ENCODE measurements at places on chromosomes 3 and 15.

GRCh38 chr3:52670621-52671521 is 14.8 kb downstream of the PBRM1 start:
- no peak for DNase-seq

GRCh38 chr3:183099026-183099837 is at the start of gene MCCC1:
Gene MCCC1 (minus strand): TSS chr3:183099496. CDS start chr3:183099440, 56 bp downstream.
- peak; percentile 41 for DNase-seq

- no peak for DNase-seq
Measured at GRCh38 chr3:157073810-157074209, 86.1 kb downstream of the CCNL1 start.

DNA sequence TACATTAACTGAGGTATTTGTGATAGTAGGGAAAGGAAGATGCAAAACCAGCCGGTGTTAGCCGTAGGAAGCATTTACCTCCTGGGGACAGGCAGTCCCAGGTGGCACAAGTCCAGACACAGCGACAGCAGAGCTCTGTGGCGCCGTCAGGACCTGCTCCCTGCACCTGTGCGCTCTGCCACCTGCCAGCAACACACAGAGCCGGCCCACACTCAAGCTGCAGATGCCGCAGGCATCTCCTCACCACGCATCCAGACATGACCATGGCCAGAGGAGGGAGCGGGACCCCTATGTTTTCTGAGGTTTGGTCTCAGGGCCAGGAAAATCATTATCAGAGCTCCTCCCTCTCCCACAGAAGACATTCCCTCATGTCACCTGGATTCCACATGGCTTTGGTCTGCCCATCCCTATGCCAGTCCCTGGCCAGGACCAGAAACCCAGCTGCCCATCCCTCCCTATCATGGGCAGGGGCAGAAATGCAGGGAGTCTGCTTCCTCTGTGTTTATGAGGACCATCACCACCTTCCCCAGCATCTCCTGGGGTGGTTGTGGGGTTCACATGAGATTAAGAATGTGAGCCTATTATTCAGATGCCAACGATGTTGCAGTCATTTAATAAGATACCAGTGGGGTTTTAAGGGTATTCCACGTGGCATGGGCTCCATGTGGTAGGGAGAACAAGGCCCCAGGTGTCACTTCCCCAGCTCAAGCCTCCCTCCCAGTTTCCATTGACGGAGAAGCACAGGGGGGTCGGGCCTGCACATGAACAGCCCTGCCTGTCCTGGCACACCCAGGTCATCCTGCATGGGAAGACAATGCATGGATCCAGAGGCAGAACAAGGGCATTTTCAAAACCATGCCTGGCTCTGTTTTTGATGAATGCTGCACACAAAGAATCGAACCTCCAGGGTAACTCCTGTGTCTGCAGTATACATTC is 251.1 kb downstream of the OCA2 start:
- DNase-seq = no peak

- no peak for DNase-seq
Measured at GRCh38 chr15:101620671-101621070, 31.5 kb downstream of the TM2D3 start.

GRCh38 chr3:71713041-71713440 is 12.2 kb downstream of the EIF4E3 start:
- no peak for DNase-seq

GRCh38 chr3:152196782-152197181 is 71.9 kb upstream of the MBNL1 start:
- DNase-seq = no peak

DNA sequence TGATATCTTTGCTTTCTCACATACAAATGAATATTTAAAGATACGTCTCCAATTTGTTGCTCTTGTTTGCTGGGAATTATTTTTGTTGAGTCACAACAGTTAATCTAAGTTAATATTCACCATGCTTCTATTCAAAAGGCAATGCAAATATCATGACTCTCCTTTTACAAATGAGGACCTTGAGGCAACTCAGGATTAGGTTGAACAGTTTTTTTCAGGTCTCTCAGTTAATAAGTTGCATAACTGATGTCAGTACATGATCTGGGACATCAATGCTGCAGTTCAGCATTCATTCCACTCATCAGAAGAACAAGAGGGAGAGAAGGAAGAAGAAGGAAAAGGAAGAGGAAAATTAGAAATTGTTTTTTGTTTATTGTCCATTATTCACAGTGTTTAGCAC is 781 bp upstream of the NAALADL2 start:
- no peak for DNase-seq

DNA sequence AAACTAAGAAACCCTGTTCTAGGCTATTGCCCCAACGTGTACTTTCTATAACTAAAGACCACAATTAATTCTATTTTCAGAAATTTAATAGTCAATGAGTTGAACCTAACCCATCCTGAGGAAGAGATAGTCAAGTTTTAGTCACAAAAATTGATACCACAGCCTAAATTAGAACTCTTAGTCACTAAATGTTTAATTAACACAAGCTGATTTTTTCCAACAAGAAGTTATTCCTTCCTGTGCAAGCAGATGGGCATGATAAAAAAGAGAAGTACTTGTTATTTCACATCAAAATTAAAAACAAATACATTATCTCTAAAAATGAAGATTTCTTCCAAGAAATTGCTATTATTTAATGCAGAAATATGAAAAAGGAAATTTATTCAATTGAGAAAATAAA is 38.4 kb upstream of the TERB2 start:
- DNase-seq = no peak

- DNase-seq = no peak
Measured at GRCh38 chr15:87767516-87767915, 489.0 kb downstream of the NTRK3 start.

DNA sequence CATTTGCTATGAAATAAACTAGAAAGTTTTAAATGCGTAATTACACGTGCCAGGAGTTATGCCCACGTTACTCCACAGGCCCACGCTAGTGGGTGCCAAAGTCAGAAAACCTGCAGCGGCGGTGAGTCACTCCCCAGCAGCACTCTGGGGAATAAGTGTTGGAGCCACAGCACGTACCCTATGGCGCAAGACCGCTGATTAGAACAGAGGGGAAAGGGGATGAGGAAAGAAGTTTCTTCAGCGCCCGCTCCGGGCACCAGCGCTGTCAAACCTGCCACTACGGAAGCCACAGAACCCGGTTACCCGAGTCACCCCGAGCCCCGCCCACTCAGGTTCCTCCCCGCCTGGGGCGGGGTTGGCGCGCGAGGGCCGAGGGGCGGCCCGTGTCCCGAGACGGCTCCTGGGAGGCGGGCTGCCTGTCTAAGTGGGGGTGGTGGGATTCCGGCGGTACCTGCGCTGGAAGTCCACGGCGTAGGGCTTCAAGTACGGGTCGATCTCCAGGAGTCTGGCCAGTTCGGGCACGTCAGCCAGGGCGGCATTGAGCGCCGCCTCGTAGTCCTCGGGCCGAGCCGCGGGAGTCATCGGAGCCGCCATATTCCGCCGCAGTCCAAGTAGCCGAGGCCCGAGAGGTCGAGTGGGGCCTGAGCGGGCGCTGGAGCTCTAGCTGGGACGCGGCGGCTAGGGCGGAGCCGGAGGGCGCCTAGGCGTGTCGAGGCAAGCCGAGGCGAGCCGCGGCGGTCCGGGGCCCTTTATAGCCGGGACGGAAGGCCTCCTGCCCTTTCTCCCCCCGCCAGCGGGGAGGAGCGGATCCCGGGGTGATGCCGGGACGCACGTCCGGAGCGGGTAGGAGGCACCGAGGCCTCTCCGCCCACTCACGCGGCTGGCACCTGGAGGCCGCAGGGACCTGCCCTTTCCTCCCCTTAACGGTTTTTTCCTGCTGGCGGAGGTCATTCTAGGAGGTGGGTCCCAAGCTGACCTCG is at the start of gene GBE1:
TSS of gene GBE1 (minus strand) at position 722 of the 980 bp plus-strand sequence. CDS start at position 594, 128 bp downstream.
- no peak for DNase-seq

- no peak for DNase-seq
Measured at GRCh38 chr15:61028427-61028826, 200.7 kb downstream of the RORA start.

DNA sequence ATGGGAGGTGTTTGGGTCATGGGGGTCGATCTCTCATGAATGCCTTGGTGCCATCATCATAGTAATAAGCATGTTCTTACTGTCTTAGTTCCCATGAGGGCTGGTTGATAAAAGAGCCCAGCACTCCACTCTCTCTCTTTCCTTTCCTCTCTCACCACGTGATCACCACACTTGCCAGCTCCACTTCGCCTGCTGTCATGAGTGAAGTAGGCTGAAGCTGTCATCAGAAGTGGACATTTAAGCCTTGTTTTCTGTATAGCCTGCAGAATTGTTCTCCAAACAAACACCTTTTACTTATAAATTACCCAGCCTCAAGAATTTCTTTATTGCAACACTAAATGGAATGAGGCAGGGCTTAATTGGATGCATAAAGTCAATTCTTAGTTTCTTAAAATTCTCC is 6.1 kb downstream of the OR5H1 start:
- DNase-seq = no peak

DNA sequence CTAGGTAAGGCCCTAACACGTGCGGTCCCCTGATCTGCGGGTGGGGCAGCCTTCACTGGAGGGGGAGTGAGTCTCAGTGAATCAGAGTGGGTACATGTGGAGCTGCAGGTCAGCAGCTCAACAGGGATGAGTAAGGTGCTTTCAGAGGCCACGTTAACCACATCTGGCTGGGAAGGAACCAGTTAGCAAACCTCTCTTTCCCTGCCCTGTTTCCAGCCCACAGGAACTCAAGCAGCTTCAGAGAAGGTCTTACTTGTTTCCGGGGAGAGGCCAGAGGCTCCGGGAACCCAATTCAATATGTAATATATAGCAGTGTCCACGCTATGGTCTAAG is 175.3 kb downstream of the XXYLT1 start:
- no peak for DNase-seq

DNA sequence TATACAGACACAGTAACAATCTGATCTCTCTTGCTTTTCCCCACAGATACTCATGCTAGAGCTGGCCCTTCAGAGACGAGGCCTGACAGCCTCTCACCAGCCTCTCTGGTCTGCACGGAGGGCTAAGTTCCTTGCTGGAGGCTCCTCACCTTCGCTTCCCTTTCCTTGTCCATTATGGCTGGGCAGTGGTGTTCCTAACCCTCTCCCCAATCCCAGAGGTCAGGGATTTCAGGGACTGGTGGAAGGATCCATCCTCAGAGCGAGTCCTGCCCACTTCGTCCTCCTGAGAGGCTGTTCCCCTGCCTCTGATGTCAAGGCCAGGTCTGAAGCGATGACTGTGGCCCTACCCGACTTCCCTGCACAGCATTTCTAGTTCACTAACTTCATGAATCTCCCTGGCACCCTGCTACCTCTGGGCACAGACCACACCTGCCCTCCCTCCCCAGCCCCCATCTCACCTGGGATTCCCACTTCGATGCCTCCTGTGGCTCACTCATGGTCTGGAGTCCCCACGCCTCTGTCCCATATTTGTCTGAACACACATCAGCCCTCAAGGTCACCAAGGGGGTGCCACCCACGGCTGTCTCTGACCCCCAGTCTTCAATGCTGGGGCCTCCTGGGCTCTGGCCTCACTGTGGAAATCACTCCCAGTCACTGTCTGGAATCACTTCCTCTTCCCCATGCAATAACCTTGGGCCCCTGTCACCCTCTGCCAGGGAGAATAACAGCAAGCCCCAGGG is 124.9 kb upstream of the PRR20G start:
- no peak for DNase-seq

DNA sequence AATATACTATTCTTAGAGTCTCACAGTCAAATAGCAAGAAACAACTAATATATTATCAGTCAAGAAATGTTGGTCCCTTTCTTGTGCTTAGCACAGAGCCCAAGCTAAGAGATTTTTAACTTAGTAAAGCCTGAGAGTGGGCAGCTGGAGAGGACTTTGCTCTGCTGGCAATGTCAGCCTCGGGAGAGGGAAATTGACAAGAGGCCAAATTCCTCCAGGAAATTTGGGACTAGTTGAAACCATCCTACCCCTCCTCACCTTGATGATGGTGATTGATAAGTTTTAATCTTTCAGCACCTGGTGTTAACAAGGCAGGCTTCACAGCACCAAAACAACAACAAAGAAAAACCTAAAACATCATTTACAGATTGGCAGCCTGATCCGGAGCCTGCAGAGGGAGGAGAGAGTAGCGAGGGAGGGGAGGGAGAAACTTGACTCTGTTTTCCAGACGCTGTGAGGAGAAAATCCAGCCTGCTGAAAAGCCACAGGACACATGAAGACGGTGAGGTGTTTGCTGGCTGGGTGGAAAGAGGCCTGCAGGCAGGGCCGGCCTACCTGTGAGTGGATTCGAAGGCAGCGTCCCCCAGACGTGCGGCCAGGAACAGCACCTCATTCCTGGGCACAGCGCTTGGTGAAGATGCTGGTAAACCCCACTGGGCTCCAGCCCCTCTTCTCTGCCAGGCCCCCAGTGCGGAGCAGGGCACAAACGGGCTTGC is 150.9 kb downstream of the LRRC28 start:
- no peak for DNase-seq

DNA sequence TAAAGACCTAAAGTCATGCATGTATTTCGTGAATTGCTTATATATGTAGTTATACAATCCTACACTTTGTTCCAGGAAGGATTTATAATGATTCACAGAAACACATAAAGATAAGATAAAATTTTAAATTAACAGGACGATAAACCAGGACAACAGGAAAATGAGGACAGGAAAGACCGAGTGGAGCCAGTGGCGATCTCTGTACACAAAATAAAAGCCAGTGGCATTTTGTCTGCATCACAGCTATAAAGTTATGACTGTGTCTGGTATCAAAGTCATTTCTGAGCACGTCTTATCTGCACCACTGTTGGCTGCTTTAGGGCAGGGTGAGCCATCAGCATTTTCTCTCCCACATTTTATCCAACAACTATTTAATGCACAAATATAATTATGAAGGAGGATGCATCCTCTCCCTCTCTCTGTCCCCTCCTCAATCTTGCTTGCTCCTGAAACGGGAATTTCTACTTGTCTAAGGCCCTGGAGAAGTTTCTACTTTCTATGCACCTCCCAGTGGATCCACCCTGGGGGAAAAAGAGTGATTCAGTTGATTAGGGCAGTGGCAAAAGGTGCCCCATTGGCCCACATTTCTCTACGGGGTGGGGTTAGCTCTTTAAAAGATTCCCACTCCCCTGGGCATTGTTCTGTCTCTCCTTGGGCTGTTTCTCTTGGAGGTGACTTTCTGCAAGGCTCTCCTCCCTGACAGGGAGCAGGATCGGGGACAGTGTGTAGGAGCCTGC is 159.4 kb upstream of the UBE2E1 start:
- DNase-seq = no peak

DNA sequence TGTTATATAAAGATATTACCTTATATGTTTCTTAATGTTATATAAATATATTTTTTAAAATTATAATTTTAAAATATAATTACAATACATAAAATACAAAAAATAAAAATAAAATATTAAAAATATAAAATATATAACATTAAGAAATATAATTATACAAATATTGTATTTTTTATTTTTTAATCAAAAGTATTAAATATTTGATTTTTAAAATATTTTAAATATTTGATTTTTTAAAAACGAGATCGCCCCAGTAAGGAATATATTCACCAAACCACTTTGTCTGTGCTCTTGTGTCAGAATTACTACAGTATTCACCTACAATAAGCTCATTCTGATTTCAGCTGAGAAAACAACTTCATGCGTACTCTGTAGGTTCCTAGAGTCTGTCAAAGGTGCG is 89.1 kb downstream of the ETFA start:
- DNase-seq = no peak

GRCh38 chr3:185629554-185630181 is 43.6 kb downstream of the SENP2 start:
- DNase-seq = no peak

All from cortex of kidney (tissue), 1 donor.